ENCODE measurements at places on chromosomes 12 and 14.

DNA sequence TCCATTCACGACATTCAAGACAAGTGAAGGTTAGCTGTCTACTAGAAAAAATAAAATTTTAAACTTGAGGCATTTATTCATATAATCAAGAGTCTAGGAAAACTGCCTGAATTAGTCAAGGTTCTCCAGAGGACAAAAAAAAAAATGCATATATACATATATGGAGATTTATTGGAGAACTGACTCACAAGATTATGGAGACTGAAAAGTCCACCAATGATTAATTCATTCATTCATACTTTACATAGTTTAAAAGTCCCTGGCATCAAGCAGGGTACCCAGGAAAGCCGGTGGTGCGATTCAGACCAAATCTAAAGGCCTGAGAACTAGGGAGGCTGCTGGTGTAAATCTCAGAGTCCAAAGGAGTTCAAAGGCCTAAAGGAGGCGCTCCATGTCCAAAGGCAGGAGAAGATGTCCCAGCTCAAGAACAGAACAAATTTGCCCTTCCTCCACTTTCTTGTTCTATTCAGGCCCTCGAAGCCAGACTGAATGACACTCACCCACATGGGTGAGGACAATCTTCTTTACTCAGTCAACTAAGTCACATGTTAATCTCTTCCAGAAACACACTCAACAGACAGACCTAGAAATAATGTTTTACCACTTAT, 64.3 kb downstream of the ANKS1B start:
- no peak for DNase-seq

DNA sequence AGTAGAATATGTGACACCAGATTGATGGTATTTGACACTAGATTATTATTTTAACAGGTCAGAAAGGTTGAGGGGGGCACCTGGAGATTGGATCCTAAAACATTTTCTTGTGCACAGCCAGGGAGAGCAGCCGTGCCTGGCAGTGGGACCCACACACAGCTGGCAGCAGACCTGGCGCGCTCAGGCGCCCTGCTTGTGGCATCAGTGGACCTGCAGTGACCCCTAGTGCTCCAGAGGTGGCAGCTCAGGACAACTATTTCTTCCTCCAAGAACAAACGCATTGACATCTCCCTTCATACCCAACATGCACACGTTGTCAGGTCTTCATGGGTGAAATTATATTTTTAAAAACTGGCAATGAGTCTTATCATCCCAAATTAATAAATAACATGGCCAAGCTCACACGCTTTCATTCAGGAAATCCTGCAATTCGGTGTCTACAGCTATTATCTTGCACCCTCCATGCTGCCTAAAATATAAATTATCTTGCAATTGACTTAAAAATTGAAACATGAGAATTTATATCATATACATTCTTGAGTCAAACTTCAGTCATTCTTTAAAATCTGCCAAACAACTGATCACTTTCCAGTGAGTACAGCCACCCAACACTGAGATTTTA, 7.7 kb upstream of the TMEM132D start:
- peak; percentile 65 for DNase-seq

DNA sequence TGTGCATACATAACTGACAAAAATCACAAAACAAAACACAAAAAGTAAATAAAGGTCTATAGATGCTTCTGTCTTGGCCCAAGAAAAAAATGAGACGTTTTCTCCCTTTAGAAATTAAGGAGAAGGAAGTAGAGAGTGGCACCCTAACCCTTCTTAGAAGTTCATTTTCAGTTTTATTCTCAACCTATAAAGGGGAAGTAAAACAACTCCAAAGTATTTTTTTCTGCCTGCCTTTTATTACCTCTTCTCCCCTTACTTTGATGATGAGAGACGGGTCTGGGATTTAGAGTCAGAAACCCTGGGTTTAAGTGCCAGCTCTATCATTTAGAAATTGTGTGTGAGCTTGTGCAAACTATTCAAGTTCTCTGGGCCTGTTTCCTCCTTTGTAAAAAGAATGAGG, 2.8 kb downstream of the PRIM1 start:
- DNase-seq = no peak

DNA sequence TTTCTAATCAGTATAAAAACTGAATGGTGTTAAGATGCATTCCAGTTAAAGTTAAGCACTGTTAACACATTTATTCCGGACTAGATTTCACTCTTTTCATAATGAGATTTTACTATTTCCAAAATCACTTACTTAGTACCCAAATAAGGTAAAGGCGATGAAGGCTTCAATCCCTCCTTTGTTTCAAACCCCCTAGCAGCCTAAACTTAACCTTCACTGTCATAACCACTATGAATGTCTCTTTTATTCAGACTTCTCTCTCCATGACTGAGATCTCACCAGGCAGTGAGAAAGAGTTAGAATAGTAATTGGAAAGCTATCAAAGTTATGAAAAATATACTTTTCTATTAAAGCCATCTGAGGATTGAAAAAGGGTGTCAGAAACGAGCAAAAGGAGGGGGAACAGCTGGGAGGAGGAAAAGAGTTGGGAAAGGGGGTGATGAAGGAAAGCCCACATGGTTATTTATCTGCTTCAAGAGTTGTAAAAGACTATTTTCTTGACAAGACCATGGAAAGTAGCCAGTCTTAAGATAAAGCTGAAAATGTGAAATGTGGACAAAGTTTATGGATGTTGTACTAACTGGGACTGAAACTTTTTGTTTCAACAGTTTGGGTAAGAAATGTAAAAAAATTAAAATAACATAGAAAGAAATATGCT, 11.7 kb downstream of the EPS8 start:
- DNase-seq = no peak

DNA sequence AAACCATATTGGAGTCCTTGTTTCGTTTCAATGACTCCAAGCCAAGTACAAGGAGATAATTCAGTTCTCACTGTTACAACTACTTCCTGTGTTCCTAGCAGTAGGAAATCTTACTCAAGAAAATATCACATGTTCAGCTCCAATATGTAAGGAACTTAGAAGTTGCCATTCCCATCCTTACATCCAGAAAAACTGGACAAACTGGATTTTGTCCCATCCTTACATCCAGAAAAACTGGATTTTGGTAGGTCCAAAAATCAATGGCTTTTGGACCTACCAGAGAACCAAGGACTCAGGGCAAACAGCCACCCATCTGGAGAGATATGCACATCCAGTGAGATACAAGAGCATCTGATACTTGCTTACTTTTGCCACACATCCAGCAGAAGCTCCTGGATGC, 23.8 kb downstream of the CMAS start:
- DNase-seq = no peak

DNA sequence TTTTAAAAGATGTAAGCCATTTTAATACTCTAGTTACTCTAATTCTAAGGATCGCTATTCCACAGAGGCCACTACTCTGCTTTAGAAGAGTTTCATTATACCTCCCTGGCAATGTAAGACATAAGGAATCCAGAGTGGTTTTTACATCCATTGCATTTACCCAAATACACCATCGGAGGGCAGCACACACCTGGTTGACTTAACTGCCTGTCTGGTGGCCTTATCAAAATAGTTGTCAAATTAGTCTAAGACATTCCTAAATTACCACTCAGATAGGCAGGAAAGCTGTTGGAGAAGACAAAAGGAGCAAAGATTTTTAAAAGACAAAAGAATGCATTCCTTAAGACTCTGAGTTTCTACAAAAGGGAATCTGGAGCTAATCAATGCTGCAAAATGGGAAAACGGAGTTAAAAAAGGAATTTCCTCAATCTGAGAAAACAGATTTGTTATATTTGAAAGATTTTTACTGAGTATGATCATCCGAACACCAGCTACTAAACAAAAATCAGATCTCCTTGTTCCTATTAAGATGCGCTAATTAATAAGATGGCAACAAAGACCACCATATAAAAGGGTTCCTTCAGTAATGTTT, 33.8 kb upstream of the FGD4 start:
- peak; percentile 66 for DNase-seq

GRCh38 chr12:132103542-132104308, 40.4 kb downstream of the DDX51 start:
- DNase-seq = no peak

DNA sequence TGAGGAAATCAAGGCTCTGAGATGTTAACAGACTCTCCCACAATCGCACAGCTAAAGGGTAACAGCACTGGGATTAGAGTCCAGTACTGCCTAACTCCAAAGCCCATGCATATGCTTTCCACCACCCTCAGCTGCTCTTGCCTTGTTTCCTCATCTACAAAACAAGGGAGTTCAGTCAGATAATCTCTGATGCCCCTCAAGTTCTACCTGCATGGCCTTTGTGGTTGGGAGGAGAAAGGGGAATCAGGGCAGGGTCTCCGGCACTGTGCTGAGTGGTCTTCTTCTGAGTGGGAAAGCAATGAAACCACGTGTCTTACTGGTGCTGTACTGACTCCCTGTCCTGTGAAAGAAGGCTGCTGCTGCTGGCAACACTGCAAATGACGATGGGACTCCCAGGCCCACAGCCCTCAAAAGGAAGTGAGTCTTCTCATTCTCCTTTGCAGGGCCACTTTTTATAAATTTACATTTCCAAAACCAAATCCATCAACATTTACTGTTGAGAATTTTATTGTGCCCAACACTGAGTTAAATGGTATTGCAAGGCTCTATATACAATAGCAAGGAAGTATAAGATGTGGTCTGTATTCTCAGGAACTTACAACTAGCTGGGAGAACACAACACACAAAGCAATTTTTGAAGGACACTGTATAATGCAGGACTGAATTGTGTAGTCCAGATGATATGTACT, 19.7 kb upstream of the DUSP16 start:
- DNase-seq = no peak

Data from right lobe of liver (tissue), 6 donors.